Heart left ventricle (tissue), 16 donors: ENCODE measurements at places on chromosomes 5 and 9. TPM values are rescaled to one million over a fixed set of nuclear protein-coding genes. Genes with fewer than 3 reads are reported as not detected.

DNA sequence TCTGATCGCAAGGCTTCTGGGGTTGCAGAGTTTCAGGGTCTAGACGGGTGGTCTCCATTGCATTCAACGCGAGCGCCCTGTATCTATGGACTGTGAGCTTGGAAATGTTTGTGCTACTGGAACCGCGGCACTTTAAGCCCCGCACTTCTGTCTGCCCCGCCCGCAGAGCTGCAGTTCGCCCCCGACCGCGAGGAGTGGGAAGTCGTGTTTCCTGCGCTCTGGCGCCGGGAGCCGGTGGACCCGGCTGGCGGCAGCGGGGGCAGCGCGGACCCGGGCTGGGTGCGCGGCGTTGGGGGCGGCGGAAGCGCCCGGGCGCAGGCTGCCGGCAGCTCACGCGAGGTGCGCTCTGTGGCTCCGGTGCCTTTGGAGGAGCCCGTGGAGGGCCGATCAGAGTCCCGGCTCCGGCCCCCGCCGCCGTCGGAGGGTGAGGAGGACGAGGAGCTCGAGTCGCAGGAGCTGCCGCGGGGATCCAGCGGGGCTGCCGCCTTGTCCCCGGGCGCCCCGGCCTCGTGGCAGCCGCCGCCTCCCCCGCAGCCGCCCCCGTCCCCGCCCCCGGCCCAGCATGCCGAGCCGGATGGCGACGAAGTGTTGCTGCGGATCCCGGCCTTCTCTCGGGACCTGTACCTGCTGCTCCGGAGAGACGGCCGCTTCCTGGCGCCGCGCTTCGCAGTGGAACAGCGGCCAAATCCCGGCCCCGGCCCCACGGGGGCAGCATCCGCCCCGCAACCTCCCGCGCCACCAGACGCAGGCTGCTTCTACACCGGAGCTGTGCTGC lies 1.0 kb downstream of the ADAMTS19 start:
- DNase-seq = peak; percentile 69

GRCh38 chr9:99595796-99596195 lies 225.9 kb upstream of the NR4A3 start:
- no peak for DNase-seq

DNA sequence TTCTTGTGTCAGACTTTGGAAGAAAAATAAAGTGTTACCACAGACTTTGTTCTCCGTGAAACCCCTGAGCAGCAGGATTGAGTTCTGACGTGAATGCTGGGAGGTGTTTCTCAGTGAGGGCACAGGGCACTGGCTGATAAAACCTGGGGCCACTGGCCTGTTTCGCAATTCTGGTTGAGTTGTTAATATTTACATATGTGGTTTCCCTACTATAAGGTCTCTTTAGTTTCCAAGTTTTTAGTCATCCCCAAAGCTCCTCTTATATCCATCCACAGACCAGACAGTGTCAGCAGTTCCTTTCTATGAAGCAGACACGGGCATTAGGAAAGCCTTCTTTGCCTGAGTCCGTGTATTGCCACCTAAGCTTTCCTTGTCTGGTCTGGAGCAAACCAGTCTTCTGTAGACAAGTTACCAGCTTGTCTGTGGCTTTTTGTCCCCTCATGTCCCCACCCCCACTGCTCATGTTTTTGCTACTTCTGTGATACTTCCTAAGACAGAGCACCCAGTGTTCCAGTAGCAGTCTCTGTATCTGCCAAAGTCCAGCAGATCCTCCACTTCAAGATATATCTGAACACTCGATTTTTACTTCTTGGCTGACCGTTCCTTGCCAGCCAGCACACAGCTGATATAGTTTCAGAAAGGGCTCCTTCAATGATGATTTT lies 42.0 kb downstream of the ACO1 start:
- DNase-seq = no peak

- DNase-seq = no peak
Measured at GRCh38 chr5:56699538-56699937, 115.8 kb upstream of the MAP3K1 start.

DNA sequence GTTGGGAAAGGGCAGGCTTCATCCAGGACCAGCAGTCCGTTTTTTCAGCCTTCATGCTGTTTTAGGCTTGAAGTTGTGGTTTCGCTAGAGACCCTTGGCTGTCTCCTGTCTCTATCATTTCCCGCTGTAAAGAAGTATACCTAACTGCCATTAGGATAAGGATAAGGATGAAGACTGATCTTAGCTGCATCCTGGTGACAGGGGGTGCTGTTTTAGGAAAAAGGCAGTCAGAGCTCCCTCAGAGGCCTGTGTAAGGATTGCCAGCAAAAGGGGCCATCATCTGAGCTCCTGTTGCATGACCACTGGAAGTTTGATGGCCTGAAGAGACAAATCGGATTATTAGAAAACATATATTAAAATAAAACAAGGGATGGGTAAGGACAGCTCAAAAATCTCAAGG lies 64.8 kb upstream of the FGF10 start:
- no peak for DNase-seq

- DNase-seq = no peak
Measured at GRCh38 chr5:159415301-159415937, 85.1 kb upstream of the IL12B start.

The NEUROG1 gene
- polyA plus RNA-seq = not detected

DNA sequence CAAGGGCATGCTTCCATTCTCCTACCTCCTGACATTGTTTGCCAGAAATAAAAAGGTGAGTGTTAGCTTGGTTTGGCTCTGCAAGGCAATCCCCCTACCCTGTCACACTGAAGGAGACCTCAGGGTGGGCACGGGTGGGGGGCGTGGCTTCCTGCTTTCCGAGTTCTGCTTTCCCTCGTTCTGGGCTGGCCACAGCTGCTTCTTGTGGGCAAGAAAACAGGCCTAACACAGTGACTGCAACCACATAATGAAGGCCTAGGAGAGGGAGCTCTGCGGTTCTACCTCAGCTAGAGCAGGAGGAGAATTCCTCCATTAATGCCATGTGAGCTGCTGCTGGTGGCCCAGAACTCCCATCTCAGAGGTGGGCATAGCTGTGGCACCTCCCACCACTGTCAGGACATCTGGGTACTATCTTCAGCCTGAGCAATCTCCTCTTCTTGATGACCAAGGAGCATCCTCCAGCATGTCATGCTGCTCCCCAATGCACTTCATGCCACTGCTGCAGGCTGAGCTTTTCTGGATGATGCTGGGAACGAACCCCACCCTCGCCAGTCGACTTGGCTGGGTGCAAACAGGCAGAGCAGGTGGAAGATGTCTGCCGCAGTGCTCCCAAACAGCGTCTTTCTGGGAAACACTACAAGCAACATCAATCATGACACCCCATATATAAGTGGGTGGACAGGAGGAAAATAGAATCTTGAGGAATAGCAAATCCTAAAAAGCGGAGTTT lies 139.5 kb upstream of the RAPGEF1 start:
- no peak for DNase-seq

DNA sequence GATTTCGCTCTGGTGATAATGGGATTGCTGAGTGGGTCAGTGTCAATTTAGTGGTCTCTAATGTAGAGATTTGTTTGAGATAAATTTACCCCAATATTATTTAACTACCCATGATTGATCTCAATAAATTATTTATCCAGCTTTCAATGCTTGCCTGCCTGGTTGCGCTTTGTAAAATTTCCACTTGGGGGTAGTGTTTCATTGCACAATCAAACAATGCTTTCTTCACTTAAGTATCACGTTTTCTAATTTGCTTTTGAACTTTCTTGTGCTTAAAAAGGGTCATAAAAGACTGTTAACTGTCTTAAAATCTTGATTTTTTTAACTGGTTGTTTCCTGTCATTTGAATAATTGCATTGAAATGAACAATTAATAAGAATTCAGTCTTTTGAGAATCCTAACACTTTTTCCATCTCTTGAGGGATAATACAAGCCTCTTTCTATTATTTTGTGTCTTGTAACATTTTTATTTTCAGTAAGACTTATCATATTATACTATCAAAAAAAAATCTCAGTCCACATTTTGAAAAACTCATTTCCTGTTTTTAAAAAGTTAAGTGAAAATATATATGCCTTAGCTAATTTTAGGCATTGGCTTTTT lies 18.7 kb downstream of the HSD17B4 start:
- DNase-seq = no peak

GRCh38 chr5:15501091-15501791 lies 1.3 kb downstream of the FBXL7 start:
- peak; percentile 62 for DNase-seq

DNA sequence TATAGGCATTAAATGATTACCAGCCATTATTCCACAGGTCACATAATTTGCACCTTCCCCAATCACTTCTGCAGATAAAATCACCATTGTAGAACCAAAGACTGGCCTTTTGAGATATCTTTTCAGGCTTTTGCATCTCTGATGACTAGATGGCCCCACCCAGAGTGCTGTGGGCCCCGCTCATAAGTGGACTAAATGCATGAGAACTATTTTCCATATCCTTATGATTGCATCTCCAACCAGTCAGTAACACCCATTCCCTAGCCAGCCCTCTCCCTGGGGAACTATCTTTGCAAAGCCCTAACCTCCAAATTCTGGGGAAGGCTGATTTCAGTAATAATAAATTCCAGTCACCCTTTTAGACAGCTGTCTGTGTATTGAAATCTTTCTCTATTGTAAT lies 53.5 kb upstream of the CDH9 start:
- DNase-seq = no peak
